Cardiac ventricle fibroblast (primary cell): ENCODE measurements at places on chromosomes 2 and 18. TPM values are rescaled to one million over a fixed set of nuclear protein-coding genes. Genes with fewer than 3 reads are reported as not detected.

SPEG gene
- total RNA-seq: 8.5 and 10.5 TPM in 2 replicates

MROH2A gene
- not detected in 2 replicates for total RNA-seq

CERKL gene
- total RNA-seq: not detected in 2 replicates

CCDC74B gene
- 7.4 and 22.7 TPM in 2 replicates for total RNA-seq

SCYGR5 gene
- total RNA-seq: not detected in 2 replicates

STPG4 gene
- total RNA-seq: 0.20 TPM in 1 of 2 replicates, not detected in the other

IFIH1 gene
- total RNA-seq: 5.2 and 5.4 TPM in 2 replicates

DSG1 gene
- total RNA-seq: not detected in 2 replicates

GPR55 gene
- total RNA-seq: not detected in 2 replicates

IL18R1 gene
- total RNA-seq: 13.1 and 31.8 TPM in 2 replicates

DAPL1 gene
- total RNA-seq: not detected in 2 replicates

WIPF1 gene
- 11.8 and 19.1 TPM in 2 replicates for total RNA-seq

SNORC gene
- 0.20 and 0.50 TPM in 2 replicates for total RNA-seq

TCF23 gene
- 0.10 and 0.44 TPM in 2 replicates for total RNA-seq
